ENCODE measurements at places on chromosomes 16 and 17.

- DNase-seq, result peak; percentile 88
Observed at GRCh38 chr17:49227436-49228261, 2.9 kb downstream of the PHOSPHO1 start.

GRCh38 chr16:11315510-11315909, 29.7 kb upstream of the RMI2 start:
- DNase-seq, result no peak

DNA sequence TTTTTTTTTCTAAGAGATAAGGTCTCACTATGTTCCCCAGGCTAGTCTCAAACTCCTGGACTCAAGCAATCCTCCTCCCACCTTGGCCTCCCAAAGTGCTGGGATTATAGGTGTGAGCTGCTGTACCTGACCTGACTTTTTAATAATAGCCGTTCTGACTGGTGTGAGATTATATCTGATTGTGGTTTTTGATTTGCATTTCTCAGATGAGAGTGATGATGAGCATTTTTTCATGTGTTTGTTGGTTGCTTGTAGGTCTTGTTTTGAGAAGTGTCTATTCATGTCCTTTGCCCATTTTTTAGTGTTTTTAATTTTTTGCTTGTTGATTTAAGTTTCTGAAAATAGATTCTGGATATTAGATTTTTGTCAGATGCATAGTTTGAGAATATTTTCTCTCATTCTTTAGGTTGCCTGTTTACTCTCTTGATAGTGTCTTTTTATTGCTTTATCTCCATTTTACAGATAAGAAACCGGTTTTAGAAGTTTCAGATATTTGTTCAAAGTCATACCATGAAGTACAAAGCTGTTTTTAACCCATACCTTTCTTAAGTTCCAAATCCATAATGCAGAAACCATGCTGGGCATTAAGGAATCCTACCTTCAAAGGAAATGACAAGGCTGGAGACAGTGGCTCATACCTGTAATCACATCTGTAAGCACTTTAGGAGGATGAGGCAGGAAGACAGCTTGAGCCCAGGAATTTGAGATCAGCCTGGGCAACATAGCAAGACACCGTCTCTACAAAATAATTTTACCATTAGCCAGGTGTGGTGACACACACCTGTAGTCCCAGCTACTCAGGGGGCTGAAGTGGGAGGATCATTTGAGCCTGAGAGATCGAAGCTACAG, 168.4 kb upstream of the TBX2 start:
- no peak for DNase-seq

- peak; percentile 10 for DNase-seq
Observed at GRCh38 chr17:83138820-83139219, 59.4 kb downstream of the METRNL start.

GRCh38 chr16:56847173-56847910, 17.7 kb upstream of the SLC12A3 start:
- DNase-seq, result no peak

- DNase-seq, result no peak
Observed at GRCh38 chr16:25066426-25066746, 45.2 kb upstream of the LCMT1 start.

GRCh38 chr17:36212966-36213365, 2.1 kb downstream of the CCL4L2 start:
- DNase-seq, result no peak

DNA sequence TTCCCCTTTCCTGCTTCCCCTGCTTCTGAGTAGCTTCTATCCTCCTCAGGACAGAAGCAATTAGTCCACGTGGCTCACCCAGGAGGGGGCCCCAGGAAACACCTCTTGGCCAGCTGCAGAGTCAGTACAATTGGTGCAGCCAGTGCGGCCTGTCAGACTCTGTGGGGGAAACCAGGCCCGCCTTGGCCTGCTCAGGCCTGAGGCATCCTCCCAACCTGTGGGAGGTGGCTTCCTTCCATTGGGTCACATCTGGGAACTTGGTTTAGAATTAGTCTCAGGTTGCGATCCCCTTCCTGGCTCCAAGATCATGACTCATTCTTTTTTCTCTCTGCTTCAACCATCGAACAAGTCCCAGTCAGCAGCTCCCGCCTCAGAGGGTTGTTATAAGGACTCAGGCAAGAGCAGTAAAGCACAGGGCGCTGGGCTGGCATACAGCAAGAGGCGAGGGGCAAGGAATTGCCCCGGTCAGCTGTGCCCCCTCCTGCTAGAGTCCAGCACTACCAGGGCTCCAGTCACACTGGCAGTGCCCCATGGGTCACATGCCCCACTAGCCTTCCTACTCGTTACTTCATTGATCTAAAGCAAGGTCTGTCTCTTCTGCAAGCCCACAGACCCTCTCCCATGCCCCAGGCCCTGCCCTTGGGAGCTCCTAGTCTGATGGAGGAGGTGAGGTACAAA, 8.1 kb upstream of the EPX start:
- no peak for DNase-seq

DNA sequence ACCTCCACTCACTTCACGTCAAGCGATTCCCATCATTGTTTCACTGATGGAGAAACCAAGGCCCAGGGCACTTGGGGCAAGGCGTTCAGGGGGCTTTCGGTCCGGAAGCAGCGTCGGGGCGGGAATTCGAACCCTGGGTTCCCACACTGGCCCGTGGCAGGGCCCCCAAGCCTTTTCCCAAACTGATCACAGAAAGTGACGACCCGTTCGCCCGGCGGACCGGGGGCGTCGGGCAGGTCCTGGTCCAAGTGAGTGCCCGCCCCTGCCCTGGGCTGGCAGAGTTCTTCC, 856 bp upstream of the MON1B start:
- no peak for DNase-seq

DNA sequence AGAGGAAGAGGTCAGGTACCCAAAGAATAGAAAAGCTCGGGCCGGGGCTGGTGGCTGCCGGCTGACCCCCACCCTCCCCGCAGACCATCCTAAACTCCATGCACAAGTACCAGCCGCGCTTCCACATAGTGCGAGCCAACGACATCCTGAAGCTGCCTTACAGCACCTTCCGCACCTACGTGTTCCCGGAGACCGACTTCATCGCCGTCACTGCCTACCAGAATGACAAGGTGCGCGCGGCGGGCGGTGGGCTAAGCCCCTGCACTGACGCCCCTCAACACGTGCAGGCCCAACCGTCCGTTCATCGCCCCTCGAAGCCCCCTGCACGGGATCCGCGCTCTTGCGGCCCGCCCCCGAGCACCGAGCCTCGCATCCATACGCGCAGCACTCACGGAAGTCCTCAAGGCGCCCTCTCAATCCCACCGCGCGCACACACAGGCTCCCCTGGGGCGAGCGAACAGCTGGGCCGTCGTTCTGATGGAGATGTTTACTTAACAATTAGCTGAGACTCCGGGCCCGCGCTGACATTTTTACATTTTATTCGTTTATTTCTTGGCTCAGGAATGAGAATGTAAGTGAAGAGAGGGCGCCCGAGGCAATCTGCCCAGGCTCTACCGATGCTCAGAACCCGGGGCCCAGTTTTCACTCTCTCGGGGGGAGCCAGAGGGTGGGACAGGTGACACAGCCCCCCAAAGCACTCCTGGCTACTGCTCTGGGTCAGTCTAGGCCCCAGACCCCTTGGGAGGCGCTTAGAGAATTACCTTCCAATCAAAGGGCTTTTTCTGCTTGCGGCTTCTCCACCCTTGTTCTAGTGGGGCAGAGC, 3.5 kb downstream of the TBX2 start:
- DNase-seq, result no peak

GRCh38 chr16:64004116-64004515, 1117.7 kb downstream of the CDH11 start:
- no peak for DNase-seq

- peak; percentile 53 for DNase-seq
Observed at GRCh38 chr17:47704736-47705135, 10.8 kb downstream of the TBKBP1 start.

GRCh38 chr17:6514371-6514770, 42.0 kb downstream of the PITPNM3 start:
- DNase-seq, result no peak

- DNase-seq, result no peak
Observed at GRCh38 chr16:11126399-11127054, 129.5 kb downstream of the SOCS1 start.

DNA sequence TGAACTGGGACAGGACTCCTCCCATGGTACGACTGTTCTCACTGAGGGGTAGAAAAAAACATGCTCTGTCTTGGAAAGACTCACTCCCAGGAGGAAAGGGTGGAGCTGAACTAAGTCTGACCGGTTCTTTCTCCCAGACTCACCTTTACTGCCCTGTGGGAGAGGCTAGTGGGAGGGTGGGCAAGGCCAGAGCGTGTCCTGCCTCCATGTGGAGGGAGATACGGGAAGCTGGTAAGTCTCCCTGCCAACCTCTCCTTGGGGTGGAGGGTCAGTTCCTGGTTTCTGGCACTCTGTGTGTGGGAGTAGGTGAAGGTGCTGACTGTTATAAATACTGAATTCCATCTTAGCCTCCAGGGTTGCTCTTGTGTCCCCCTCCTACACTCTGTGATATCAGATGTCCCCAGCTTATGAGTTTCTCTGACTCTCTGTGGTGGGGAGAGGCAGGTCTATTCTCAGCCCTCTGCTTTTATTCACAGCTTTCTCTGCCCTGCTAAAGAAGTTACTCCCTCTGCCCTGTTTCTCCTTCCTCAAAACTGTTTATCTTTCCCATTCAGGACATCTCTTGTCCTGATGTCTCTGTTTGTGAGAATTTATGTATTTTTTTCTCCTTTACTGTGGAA, 26.9 kb upstream of the FAM20A start:
- no peak for DNase-seq

Data from activated CD8-positive, alpha-beta memory T cell treated with anti-CD3 and anti-CD28 coated beads, Interleukin-2, amount 50 U/mL, for 48 hours (primary cell).